Endothelial cell of coronary artery (primary cell): ENCODE measurements at places on chromosomes 1 and 21. TPM values are rescaled to one million over a fixed set of nuclear protein-coding genes. Genes with fewer than 3 reads are reported as not detected.

The OR2T29 gene
- not detected in 2 replicates for total RNA-seq

The SHE gene
- total RNA-seq = 41.9 and 59.6 TPM in 2 replicates

The PLEKHM2 gene
- total RNA-seq = 44.3 and 60.0 TPM in 2 replicates

The CHML gene
- total RNA-seq = 13.7 and 14.0 TPM in 2 replicates

The S100A1 gene
- total RNA-seq = not detected in 2 replicates

The INAVA gene
- total RNA-seq = under 0.01 TPM in 2 replicates

The SLC35F3 gene
- total RNA-seq = not detected in 2 replicates

The ST6GALNAC3 gene
- 23.7 and 41.8 TPM in 2 replicates for total RNA-seq

The TIE1 gene
- 694 and 736 TPM in 2 replicates for total RNA-seq

The TTC24 gene
- not detected in 2 replicates for total RNA-seq

The DEPDC1 gene
- total RNA-seq = 5.6 and 18.9 TPM in 2 replicates

The RGS18 gene
- total RNA-seq = not detected in 2 replicates

The OR2L13 gene
- total RNA-seq = not detected in 2 replicates

The DNASE2B gene
- not detected in 2 replicates for total RNA-seq

The LCE6A gene
- not detected in 2 replicates for total RNA-seq

The KLHDC9 gene
- 0.66 and 1.1 TPM in 2 replicates for total RNA-seq

The ZNF648 gene
- not detected in 2 replicates for total RNA-seq

The XCL2 gene
- not detected in 2 replicates for total RNA-seq

The EPHX1 gene
- 7.4 and 10.1 TPM in 2 replicates for total RNA-seq

The IL22RA1 gene
- under 0.01 TPM in 1 of 2 replicates, not detected in the other for total RNA-seq

The CD101 gene
- under 0.01 and 0.09 TPM in 2 replicates for total RNA-seq

The AMPD1 gene
- not detected in 2 replicates for total RNA-seq

The IFNLR1 gene
- 0.09 TPM in 1 of 2 replicates, not detected in the other for total RNA-seq

The HIVEP3 gene
- 1.5 and 1.6 TPM in 2 replicates for total RNA-seq

The GJA8 gene
- total RNA-seq = not detected in 2 replicates

The NR0B2 gene
- not detected in 2 replicates for total RNA-seq

The TRABD2B gene
- total RNA-seq = under 0.01 TPM in 1 of 2 replicates, not detected in the other

The ESPN gene
- 0.45 and 0.85 TPM in 2 replicates for total RNA-seq

The CDC42BPA gene
- total RNA-seq = 82.9 and 98.4 TPM in 2 replicates

The C2CD4D gene
- total RNA-seq = not detected in 2 replicates

The SPRR3 gene
- not detected in 2 replicates for total RNA-seq

The COA7 gene
- 13.7 and 14.0 TPM in 2 replicates for total RNA-seq

The ILDR2 gene
- not detected in 2 replicates for total RNA-seq

The IPP gene
- 4.8 and 7.1 TPM in 2 replicates for total RNA-seq

The HEYL gene
- 0.47 TPM in 1 of 2 replicates, not detected in the other for total RNA-seq

The DMRTA2 gene
- total RNA-seq = not detected in 2 replicates

The KIF21B gene
- total RNA-seq = 0.90 and 1.0 TPM in 2 replicates

The BGLAP gene
- total RNA-seq = 0.19 and 0.27 TPM in 2 replicates

The GSTM5 gene
- 0.09 TPM in 2 replicates for total RNA-seq

The PRDM15 gene
- 5.6 and 7.7 TPM in 2 replicates for total RNA-seq

The HPCA gene
- not detected in 2 replicates for total RNA-seq

The CLCA4 gene
- not detected in 2 replicates for total RNA-seq

The GPR161 gene
- 25.4 and 26.7 TPM in 2 replicates for total RNA-seq

The DPM3 gene
- total RNA-seq = 29.1 and 35.1 TPM in 2 replicates

The GUCA2B gene
- total RNA-seq = not detected in 2 replicates

The CELA2B gene
- total RNA-seq = not detected in 2 replicates

The DNAJC8 gene
- total RNA-seq = 53.6 and 55.9 TPM in 2 replicates

The SMG7 gene
- 18.6 and 27.6 TPM in 2 replicates for total RNA-seq

The HYI gene
- total RNA-seq = 121 and 235 TPM in 2 replicates

The CHI3L1 gene
- 0.09 TPM in 1 of 2 replicates, not detected in the other for total RNA-seq

The HNRNPU gene
- total RNA-seq = 396 and 399 TPM in 2 replicates

The SPRR1B gene
- not detected in 2 replicates for total RNA-seq

The CRNN gene
- total RNA-seq = not detected in 2 replicates

The MPL gene
- total RNA-seq = not detected in 2 replicates

The KDF1 gene
- total RNA-seq = under 0.01 TPM in 1 of 2 replicates, not detected in the other

The FAM43B gene
- total RNA-seq = 0.09 TPM in 1 of 2 replicates, not detected in the other

The CHD1L gene
- 37.3 and 41.7 TPM in 2 replicates for total RNA-seq

The TMED5 gene
- 35.9 and 55.9 TPM in 2 replicates for total RNA-seq

The FAM131C gene
- total RNA-seq = 0.09 TPM in 2 replicates
